ENCODE measurements at places on chromosomes 3 and 15.

GRCh38 chr3:118245312-118245711 lies 789.3 kb downstream of the IGSF11 start:
- no peak for DNase-seq

- peak; percentile 42 for DNase-seq
These were observed 28.8 kb downstream of the TMED3 start for GRCh38 chr15:79339588-79340314.

DNA sequence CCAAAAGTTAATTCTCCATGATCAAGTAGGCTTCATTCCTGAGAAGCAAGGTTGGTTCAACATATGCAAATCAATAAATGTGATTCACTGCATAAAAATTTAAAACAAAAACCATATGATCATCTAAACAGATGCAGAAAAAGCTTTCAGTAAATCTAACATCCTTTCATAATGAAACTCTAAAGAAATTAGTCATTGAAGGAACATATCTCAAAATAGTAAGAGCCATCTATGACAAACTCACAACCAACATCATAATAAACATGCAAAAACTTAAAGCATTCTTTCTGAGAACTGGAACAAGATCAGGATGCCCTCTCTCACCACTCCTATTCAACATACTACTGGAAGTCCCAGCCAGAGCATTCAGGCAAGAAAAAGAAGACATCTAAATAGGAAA lies 254.1 kb downstream of the AGBL1 start:
- DNase-seq: no peak

DNA sequence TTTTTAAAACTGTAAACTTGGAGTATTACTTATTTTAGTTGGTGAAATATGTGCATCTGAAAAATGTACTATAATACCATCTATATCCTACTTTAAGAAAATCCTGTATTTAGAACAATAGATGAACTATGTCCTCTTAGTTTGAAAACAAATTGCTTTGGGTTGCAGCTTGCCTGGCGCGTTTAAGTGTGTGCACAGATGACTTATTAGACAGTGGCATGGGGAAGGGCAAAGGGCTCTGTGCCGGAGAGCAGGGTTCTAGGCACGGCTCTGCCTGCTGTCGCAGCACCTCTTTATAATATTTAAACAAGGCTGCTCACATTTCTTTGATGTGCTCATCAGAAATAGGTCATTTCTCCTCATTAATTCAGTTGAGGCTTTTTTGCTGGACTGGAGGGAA lies 10.0 kb downstream of the PXK start:
- DNase-seq: no peak

- DNase-seq: peak; percentile 53
These were observed 7.3 kb downstream of the TMEM212 start for GRCh38 chr3:171850320-171850959.

DNA sequence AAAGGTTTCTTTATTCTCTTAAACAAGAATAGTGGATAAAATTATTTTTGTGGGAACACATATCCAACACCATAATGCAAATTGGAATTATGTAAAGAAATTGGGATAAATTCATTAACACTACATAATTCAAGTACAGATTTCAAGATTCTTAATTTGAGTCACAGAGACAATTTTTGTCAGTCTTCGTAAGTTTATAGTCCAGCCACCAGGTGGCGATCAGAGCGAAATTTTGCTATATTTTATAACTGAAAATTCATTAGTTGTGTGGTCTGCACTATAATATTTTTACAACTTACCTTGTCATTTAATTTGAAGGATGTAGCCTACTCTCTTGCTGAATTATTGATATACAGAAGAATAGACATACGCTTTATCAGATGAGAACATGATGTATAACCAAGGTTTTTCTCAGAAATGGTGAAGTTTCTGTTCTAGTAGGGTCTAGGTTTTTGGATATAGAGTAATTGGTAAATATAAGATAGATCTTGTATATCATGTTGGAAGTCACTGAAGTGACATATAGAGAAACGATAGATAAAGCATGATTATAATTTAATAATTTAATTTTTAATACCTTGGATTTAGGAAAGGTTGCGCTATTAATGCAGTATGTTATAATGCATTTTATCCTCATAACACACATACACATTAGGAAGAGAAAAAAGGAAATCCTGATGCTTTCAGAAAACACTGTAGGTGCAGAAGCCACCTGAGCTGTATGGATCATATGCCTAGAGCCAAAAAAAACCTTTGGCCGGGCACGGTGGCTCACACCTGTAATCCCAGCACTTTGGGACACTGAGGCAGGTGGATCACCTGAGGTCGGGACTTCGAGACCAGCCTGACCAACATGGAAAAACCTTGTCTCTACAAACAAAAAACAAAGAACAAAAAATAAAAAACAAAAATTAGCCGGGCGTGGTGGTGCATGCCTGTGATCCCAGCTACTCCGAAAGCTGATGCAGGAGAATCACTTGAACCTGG lies 31.7 kb downstream of the PLSCR4 start:
- peak; percentile 51 for DNase-seq

DNA sequence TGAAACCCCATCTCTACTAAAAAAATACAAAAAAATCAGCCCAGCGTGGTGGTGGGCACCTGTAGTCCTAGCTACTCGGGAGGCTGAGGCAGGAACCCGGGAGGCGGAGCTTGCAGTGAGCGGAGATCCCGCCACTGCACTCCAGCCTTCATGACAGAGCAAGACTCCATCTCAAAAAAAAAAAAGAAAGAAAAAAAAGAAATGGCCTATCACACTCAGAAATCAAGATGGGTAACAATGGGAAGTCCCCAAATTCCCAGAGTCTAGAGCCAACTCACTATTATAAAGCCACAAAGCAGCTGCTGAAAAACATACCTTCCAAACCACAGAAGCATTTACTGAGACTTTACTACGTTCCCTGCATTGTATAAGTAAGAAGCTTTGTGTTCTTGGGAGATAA lies 7.5 kb downstream of the HDGFL3 start:
- peak; percentile 74 for DNase-seq

DNA sequence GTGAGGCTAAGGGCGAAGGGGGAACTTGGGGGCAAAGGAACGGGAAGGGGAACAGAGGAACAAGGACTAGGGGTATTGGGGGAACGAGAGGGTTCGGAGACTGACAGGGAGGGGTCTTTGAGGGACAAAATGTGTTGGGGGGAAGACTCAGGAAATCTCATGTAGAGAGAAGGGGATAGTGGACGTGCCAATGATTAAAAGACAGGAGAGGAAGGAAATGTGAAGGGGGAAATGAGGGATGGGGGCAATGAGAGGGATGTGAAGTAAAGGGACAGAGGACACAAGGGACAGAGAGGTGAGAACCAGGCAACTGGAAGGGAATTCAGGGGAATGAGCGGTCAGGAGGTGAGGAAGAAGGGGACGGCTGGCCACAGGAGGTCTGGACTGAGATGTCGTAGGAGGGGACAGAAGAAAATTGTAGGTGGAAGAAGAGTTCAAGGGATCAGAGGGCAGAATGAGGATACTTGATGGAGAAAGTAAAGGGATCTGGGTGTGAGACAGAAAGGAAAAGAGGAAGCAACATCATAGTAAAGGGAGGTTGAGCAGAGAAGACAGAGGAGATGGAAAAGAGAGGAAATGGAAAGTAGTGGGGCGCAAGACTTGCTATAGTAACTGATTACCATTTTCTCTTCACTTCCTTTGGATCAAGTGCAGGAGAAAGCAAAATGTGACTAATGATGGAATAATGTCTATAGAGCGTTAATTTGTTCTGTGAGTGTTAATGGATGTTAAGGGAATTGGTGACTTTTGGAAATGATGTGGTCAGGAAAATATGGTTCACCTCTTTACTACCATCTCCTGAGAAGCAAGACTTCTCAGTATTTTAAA lies 749 bp downstream of the RAB8B start:
- DNase-seq: peak; percentile 42

DNA sequence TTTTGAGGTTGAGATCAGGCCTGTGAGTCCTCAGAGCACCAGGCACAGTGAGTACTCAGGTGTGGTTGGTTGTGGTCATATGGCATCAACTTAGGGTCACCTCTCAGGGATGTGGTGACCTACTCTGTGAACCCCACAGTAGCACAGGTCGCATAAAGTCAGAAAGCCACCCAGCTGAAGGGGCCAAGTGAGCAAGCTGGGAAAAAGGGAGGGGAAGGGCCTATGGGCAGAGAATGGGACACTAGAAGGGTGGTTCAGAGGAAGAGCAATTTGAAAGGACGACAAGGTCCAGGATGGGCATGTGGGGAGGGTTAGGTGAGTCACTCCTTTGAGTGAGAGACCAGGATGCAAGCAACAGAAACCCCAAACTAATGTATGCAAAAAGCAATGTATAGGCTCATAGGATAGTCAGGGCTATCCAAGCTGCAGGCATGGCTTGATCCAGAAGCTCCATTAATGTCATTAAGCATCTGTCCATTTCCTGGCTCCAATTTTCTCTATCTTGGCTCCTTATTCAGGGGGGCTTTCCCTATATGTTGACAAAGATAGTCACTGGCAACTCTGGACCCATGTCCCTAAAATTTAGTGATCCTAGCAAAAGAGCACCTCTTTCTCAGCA lies 33.5 kb downstream of the HMCES start:
- DNase-seq: peak; percentile 24

DNA sequence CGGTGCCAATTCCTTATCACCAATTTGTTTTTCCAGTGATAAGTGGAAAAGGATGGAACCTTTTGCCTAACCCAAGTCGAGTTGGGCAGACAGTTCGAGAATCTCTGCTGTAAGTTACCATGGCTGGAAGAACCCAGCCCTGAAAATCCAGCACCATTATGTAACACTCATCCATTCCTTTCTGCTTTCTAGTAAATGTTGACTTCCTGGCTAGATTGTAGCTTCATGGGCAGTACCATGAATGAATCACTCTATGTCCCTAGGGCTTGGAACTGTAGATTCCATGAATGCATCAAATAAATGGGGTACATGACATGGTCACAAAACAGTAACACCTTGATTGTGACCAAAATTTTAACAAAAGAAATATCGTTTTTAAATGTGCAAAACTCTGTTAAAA lies 14.0 kb downstream of the CHCHD4 start:
- peak; percentile 14 for DNase-seq

DNA sequence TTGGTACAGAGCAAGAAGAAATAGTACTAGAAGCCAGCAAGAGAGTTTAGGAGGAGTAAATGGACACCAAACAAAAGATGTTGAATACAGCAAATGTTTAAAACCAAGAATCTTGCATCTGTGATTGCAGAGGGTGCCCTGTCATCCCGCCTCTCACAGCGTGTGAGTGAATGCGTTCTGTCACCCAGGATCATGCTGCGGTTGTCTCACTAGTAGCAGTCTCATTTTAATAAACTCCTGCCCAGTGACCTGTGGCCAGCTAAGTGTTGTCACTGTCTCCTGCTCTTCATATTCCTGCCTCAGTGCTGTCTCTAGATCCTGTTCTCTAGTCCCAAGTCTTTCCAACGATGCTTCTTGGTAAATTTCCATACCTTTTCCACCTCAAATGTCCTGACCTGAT lies 584.6 kb downstream of the MCTP2 start:
- no peak for DNase-seq

DNA sequence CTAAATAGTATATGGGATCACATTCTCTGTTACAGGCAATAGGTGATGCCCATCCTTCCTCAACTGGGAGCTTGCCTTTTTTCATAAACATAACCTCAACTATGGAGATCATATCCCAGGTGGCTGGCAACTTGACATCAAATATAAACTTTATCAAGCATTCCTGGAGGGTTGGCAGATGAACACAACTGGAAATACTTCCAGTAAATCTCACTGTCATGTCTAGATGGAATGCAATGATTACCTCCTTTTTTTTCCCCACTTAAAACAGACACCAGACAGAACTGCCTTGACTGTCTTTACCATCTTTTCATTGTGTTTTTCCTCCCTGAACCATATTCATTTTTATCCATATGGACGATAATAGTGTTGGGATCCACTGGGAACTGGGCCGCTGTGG lies 43.1 kb upstream of the PFN2 start:
- no peak for DNase-seq

- no peak for DNase-seq
These were observed 74.0 kb downstream of the TFRC start for GRCh38 chr3:196007744-196008335.

GRCh38 chr15:65870889-65871533 lies 1.7 kb downstream of the RAB11A start:
- peak; percentile 45 for DNase-seq

DNA sequence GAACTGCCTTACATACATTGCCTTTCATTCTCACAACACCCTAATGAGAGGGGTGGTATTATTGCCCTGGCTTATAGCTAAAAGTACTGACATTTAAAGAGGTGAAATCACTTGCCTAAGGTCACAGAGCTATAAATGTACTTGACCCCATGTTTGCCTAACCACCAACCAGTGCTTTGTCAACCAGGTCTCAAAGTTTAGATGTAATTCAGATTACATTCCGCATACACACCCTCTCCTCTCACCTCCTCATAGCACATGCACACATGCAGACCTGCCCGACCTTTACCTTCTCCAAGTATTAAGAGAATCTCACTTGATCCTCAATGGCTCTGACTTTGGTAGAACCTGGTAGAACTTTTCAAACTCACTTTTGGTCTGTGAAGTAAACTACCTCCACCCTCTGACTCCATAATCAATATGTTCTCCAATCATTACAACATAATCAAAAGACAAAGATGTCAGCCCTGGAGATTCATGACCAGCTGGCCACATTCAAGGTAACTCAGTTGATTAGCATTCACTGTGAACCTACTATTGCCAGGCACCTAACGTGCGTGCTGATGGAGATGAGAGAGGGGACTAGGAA lies 63.2 kb upstream of the HES1 start:
- DNase-seq: no peak

DNA sequence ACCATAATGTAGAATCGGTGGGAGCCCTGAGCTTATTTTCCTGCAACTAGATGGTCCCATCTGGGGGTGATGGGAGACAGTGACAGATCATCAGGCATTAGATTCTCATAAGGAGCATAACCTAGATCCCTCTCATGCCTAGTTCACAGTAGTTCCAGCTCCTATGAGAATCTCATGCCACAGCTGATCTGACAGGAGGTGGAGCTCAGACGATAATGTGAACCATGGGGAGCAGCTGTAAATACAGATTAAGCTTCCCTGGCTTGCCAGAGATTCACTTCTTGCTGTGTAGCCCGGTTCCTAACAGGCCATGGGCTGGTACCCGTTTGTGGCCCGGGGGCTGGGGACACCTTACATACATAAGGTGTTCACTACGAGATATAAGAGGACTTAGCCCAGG lies 67.5 kb upstream of the LRRFIP2 start:
- DNase-seq: no peak

- no peak for DNase-seq
These were observed 19.2 kb upstream of the CPOX start for GRCh38 chr3:98612587-98612986.

GRCh38 chr15:42999201-42999779 lies 78.7 kb upstream of the TTBK2 start:
- no peak for DNase-seq

- DNase-seq: no peak
These were observed 17.7 kb downstream of the MUC20 start for GRCh38 chr3:195738274-195739044.

- DNase-seq: no peak
These were observed 32.6 kb downstream of the PRKCD start for GRCh38 chr3:53193466-53194209.

DNA sequence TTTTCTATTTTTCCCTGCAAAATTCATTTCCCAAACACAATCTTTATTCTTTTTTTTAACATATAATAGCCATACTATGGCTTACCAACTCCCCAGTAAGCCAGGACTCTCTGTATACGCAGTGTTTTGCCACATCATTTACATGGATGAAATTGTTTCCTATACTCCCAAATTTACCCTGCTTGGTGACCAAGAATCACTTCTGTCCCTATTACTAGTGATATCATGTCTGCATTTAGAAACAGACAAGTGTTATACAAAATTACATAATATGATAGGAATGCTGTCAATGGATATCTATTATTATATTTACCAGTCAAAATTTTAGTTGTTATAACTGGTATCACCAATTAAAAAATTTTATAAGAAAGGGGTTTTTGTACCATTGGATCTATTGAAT lies 77.8 kb downstream of the LIPC start:
- no peak for DNase-seq

Data from M059J (cell line).